COLO829 (cell line): ENCODE measurements at places on chromosomes 11 and 22.
A peak's percentile ranks its signal among the peaks of the same experiment; 100 is the strongest.

- no peak for DNase-seq
Measured at GRCh38 chr11:64535811-64536210, 55.2 kb upstream of the SLC22A12 start.

- DNase-seq, result no peak
Measured at GRCh38 chr11:116046127-116046526, 541.9 kb upstream of the CADM1 start.

DNA sequence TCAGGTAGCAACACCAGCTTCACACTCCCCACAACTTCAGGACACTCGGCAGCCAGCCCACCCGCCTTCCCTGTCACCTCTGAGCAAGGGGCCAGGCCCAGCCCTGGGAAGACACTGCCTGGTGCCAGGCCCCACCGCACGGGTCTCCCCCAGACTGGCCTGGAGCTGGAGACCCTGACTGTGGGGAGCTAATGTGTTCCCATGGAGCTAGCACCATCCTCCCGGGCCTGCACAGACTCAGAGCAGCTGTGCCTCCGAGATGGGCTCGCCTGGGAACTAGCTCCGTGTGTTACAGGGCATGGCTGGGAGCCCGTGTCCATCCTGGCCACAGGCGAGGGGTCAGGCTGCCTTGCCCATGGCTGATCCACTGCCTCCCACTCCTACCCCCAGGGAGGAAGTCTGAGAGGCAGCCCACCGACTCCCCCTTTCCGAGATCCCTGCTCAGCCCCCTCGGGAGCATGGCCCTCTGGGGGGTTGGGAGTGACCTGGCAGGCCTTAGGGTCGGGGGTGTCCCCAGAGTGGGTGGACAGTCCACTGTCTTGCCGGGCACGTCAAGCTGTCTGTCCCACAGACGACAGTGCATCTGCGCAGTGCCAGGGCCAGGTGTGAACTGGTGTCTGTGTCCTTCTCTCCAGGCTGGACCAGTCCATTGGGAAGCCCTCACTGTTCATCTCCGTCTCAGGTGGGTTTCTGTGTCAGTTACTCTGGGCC lies 76.7 kb upstream of the KCNQ1OT1 start:
- no peak for DNase-seq

- no peak for DNase-seq
Measured at GRCh38 chr11:29251738-29252137, 765.1 kb downstream of the KCNA4 start.

DNA sequence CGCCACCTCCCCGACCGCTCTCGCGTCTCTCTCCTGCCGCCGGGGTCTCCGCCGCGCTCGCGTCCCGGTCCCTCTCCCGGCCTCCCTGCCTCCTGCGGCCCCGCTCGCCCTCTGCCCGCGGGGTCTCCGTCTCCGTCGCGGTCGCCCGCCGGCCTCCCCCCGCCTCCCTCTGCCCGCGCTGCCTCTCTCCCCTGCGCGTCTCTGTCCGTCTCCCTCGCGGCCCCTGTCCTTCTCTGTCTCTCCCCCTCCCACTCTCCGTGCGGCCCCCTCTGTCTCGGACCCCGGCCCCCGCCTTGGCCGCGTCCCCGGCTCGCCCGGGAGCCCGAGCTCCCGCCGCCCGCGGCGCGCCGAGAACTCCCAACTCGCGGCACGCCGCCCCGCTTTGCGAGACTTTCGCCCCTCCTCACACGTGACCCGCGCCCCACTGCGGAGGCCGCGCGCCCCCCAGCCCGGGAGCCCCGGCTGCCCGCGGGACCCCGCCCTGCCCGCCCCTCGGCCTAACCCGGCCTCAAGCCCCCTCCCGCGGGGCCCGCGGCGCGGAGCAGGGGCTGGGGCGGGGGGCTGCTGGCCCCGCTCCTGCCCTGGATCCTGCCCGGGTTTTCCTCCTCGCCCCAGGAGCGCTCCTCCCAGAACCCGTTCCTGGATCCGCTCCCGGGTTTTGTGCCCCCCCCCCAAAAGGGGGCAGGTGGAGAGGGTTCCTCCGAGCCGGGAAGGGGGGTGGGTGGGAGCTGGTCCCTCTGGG lies 702 bp upstream of the KCNJ4 start:
- DNase-seq, result peak; percentile 46

DNA sequence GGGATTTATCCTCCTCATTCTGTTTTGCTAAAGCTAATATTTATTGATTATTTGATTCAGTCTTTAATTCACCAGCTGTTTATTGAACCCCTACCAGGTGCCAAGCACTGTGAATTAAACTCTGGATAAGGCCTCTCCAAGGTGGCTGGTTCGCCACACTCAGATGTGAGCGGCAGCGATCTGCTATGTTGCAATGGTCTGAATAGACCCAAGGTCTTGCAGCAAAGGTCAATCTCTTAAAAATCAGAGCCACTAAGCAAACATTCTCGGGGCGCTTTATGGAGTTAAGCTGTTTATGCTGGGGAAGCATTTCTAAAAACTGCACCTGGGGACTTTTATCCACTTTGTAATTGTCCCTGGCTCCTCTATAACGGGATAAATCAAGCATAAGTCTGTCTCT lies 10.5 kb upstream of the TSPAN18 start:
- DNase-seq, result no peak

- DNase-seq, result no peak
Measured at GRCh38 chr22:44401783-44402110, 89.0 kb upstream of the SHISAL1 start.

DNA sequence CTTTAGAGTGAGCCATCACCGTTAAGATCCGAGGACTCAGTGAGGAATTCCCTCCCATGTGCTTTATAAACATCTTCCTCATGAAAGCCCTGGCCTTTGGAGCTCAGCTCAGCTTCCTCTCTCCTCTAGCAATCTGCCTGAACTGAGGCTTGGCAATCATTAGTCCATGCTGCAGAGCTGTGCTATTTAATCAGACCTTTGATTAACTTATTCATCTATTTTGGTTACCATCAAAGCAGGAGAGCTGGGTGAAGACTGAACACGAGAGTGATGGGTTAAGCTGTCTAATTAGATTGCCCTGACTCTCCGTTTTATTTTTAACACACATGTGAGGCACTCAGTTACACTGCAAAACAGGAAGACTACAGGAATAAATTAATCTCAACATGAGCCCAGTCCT lies 351.3 kb downstream of the LARGE1 start:
- no peak for DNase-seq

DNA sequence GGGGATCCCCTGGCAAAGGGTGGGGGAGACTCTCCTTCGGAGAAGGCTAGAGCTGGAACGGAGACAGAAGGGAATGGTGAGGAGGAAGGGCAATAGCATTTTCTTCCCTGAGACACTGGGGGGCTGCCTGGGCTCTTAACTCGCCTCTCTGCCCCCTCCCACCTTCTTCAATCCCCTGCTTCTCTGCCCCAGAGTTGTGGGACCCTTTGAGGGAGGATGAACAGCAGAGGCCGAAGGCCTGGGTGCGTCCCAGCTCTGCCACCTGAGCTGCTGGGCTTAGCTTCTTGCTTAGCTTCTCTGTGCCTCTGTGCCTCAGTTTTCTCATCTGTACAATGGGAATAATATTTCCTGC lies 72.4 kb downstream of the RTL6 start:
- DNase-seq, result no peak

GRCh38 chr11:17392872-17393271 lies 4.4 kb upstream of the KCNJ11 start:
- no peak for DNase-seq

GRCh38 chr11:38547462-38547861 lies 1949.4 kb upstream of the RAG2 start:
- no peak for DNase-seq

GRCh38 chr22:36644333-36644757 lies 59.2 kb downstream of the CACNG2 start:
- peak; percentile 91 for DNase-seq

GRCh38 chr22:26027341-26027740 lies 141.9 kb upstream of the SEZ6L start:
- DNase-seq, result no peak

DNA sequence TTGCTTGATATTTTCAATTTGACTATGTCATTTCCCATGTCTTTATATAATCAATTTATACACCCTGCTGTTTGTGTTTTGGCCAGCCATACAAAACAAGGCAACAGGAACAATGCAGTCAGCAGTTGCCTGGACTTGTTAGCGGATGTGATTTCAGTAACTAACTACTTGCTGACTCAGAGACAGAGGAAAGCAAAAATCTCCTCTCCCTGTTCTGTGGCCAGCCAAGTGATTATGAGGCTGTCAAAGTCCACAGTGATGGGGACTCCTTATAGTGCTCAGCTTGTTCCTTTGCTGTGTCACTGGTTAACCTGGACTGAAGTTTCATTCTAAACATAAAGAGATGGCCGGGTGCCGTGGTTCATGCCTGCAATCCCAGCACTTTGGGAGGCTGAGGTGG lies 32.6 kb upstream of the APLP2 start:
- DNase-seq, result no peak

DNA sequence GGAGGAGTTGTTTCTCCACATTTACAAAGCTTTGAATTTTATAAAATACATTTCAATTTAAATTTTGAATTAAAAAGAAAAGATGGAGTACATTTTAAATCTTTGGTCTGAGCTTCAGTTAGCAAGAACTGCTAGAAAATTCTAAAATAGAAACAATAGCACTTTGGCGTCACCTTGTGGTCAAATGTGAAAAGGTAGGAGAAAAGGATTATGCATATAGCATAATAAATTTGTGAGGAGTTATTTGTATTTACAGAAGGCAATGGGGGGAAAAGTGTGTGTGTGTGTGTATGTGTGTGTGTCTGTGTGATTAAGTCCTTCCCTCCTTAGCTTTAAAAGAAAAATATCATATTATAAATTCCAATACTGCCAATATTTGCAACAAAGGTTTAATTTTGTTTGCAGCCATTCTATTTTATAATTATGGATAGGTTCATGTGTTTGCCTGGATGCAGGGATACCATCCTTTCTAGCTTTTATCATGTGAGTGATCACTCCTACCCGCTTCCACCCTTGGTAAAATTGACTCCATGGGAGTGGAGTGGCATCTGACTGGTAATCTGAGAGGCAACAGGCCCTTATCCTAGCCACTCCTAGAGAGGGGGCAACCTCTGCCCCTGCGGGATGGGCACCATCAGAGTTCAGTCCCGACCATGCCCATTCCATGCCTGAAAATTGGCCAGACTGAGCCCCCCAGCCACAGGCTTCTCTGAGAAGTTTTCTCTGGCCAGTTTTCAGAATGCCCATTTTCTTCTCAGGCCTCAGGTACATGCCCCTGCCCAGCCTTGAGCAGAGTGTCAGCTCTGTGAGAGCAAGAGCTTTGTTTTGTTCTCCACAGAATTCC lies 13.6 kb upstream of the LGR4 start:
- peak; percentile 55 for DNase-seq

DNA sequence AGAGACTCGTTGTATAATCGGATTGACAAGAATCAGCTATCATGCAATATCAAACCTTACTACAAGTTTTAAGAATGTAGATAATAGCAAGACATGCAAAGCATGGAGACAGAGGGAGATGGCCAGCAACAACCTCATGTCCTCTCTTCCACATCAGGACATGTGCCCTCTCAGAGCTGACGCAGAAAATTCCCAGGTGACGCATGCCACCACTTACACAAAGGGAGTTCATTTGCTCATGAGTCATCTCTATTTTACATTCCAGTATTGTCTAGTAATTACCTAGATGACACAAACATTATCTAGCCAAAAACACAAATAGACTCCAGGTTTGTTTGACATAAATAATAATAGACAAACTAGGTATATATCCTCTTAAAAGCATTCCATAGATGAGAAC lies 38.1 kb upstream of the OPCML start:
- no peak for DNase-seq

- no peak for DNase-seq
Measured at GRCh38 chr11:117300283-117300663, 9.1 kb downstream of the BACE1-AS start.

DNA sequence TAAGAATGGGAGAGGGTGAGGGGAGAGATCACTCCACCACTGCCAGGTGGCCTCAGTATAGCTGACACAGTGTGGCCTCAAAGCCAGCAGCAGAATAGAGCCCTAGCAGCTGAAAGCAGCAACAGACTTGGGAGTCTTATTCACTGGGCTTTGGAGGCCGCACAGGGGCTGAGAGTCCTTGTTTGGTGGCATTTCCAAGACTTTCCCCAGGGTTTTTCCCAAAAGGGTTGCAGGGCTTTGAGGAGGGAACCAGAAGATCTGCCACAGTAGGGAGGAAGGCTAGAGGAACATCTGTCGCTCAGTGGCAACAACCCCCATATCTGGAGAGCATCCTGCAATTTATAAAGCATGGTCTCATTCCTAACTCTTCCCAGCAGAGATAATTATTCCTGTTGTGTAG lies 35.0 kb upstream of the RCN1 start:
- DNase-seq, result no peak

- no peak for DNase-seq
Measured at GRCh38 chr11:81301166-81301830, 1432.4 kb downstream of the FAM181B start.

GRCh38 chr11:64751136-64751535 lies 7.2 kb upstream of the RASGRP2 start:
- no peak for DNase-seq

- DNase-seq, result no peak
Measured at GRCh38 chr11:1511937-1512496, 25.4 kb upstream of the MOB2 start.

- DNase-seq, result no peak
Measured at GRCh38 chr11:127607487-127608085, 607.0 kb upstream of the KIRREL3 start.

DNA sequence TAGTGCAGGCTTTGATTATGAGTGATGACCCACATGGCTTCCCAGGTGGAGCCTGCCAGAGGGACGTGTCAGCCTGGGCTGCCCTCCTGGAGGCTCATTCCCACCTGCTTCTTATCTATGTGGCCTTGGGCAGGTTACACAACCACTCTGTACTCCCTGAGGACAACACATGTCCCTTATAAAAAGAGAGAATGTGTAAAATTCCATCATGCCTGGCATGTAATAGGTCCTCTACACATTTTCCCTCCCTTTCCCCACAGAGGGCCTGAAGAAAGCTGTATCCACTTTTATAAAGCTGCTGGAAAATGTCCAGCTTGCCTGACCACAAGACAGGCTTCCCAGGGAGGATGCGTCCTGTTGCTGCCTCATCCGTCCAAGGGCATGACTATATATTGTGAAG lies 55.0 kb upstream of the VSTM5 start:
- no peak for DNase-seq

DNA sequence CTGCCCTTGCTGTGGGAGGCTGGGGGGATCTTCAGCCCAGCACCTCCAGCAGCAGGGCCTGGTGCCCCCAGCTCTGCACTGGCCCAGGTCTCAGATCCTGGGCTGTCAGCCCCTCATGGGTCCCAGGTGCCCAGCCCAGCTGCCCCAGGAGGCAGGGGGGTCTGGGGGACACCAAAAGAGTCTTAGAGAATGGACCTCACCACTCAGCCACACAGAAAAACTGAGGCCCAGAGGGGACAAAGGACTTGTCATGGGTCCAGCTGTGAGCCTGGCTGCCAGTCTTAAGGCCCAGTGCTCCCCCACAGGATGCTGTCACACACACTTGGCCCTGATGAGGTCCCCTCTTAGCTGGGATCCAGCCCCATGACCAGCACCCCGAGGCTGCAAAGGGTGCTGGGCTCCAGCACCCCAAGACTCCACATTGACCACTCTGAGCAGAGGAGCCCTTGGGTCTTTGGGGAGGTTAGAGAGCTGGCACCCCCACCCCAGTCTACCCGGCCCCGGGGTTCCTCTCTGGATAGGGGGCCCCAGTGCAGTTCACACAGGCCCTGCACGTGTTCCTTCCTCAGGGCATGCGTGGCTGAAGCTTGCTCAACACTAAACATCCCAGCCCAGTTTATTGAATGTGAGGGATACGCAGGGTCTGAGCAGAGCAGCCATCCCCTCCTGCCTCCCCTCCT lies 54.4 kb downstream of the IGLL5 start:
- DNase-seq, result no peak
